ENCODE measurements at places on chromosomes 13 and 19. TPM values are rescaled to one million over a fixed set of nuclear protein-coding genes. Genes with fewer than 3 reads are reported as not detected.

The UBXN6 gene
- total RNA-seq = 54.5 TPM

The CEACAM4 gene
- total RNA-seq = 0.36 TPM

The GNG7 gene
- total RNA-seq = 5.2 TPM

The NFIX gene
- total RNA-seq = 3.0 TPM

GRCh38 chr13:110815471-110816204 lies 99.2 kb downstream of the ANKRD10 start:
- no peak for DNase-seq
